ENCODE measurements at places on chromosomes 2 and 18.

DNA sequence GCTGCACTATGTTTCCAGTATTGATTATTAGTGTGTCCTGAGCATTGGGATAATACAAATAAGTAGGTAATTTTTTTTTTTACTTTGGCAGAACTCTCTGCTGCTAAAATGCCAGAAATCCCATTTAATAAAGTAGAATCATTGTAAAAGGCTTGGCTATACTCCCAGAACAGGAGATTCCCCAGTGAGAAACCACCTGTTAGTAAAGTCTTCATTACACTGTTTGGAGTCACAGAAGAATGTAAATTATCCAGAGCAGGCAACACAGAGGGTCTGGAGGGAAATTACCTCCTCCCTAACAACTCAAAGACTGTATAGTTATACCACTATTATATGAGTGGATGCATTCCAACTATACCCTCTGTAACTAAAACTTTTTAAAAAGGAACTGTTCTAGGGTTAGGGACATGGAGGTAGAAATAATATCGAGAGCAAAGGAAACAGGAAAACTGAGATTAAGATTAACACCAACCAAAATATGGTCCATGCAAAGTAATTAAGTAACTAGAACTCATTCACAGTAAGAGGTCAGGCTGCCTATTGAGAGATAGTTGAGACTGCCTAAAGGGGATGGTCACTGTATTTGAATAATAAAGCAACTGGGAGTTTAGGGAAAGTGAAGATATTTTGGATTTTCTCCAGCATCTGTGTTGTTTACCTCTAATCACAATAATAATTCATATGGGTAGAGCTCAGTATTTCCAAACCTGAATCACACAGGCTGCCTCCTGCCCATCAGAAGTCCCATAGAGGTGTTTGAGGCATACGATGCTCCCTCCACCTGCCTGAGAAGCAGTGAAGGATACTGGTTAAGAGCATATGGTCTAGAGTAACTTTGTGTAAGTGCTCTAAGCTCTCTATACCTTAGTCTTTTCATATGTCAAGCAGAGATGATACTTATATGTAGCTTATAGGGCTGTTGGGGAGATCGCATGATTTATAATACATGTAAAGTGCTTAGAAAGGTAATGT lies 34.4 kb downstream of the MAP2 start:
- DNase-seq, result no peak

DNA sequence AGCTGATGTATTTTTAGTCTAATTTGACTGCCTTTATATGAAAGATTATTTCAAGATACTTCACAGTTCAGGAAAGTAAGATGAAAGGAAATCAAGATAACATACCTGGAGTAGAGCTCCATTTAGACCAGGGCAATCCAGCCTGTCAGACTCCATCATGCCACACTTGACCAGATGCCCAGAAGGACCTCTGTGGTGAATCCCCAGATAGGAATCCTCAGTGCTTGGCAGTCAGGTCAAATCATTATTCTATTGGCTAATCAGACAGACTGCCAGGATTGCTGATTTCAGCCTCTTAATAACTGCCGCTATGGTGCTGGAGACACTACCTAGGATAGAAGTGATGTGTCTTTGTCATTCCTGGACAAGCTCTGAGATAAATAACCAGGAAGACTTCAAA lies 404.2 kb downstream of the STK39 start:
- no peak for DNase-seq

GRCh38 chr2:69154106-69154505 lies 141.1 kb downstream of the ANTXR1 start:
- DNase-seq, result no peak

- no peak for DNase-seq
These were observed 735.7 kb upstream of the SLC8A1 start for GRCh38 chr2:41187376-41188122.

- no peak for DNase-seq
These were observed 183.4 kb downstream of the PRKCE start for GRCh38 chr2:45834858-45835257.

DNA sequence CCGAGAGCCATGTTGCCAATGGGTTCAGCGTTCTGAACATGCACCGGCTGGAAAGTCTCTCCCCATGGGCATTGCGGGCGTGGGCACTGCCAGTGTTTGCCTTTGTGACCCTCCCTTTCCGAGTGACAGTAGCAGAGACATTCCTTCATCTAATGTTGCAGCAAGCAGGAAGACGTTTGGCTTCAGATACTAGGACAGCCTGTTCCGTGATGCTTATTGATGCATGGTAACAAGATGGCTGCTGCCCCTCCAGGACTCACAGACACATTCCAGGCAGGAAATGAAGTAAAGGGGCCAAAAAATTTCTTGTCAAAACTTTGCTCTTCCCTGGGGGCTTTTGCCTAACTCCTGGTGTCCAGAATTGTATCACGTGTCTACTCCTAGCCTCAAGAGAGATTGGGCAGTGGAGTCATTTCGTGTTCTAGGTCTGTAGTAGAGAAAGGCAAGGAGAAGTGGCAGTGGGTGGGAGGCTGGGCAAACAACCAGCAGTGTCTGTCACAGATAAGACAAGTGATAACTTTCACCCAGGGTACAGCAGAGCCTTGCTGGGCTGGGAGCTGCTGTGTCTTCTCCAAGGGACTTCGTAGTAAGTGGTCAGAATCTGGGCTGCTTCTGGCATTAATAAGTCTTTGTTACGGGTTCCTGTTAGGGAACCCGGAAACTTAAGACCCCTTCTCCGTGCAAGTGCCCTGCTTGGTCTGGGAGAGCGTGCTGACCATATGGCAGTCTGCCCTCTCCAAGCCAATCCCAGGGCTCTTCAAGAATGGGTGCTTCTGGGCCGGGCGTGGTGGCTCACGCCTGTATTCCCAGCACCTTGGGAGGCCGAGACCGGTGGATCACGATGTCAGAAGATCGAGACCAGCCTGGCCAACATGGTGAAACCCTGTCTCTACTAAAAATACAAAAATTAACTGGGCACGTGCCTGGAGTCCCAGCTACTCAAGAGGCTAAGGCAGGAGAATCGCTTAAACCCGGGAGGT lies 93.5 kb downstream of the TFCP2L1 start:
- no peak for DNase-seq

GRCh38 chr2:111052621-111053020 lies 68.1 kb upstream of the BCL2L11 start:
- no peak for DNase-seq

- no peak for DNase-seq
These were observed 317.8 kb downstream of the MBD2 start for GRCh38 chr18:53906681-53907080.

DNA sequence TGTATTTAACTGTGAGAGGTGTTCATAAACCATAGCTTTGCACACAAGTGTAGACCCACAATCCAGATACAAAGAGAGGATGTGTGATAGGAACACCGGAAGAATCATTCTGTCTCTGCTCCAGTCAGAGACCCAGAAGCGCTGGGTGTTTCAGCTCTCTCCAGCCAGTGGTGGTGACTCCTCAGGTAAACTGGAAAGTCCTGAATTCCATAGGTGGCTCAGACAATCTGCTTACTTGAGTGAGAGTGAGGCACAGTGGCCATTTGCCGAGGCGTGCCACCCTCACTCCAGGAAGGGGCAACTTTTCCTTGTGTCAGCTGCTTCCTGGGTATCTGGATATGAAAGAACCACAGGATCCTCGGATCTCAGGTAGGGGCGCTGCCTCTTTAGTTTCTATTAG lies 171.5 kb downstream of the KCNS3 start:
- no peak for DNase-seq

GRCh38 chr2:105514576-105514975 lies 115.7 kb upstream of the FHL2 start:
- DNase-seq, result no peak

DNA sequence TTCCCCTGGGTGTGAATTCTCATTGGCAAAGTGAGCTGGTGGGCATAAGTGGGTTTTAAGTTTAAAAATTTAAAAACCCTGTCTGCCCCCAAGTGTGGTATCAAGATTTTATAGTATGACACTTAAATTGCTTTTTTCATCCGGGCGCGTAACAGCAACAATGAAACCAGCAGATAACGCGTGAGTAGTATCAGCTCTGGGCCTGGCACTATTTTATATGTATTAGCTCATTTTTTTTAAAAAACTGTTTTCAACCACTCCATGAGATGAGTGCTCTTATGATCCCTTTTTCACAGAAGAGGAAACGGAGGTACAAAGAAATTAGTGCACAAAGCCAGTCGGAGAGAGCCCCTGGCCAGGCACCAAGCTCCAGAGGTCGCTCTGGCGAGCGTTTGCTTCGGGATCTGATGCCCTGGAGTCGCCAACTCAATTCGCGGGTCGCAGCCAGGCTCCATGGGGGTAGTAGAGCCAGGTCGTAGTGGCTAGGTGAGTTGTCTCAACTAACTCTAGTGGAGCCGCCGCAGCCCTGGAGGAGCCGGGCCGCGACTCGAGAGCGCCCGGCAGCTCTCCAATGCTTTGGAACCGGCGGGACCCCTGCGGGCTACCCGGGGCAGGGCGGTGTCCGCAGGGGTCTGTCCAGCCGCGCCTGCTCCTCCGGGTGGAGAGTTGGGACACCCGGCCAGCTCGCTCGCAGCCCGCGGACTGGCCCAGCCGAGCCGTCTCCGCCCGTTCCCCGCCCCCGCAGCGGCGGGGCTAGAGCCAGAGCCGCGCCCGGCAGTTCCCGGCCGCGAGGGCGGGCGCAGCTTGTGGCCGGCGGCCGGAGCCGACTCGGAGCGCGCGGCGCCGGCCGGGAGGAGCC lies at the start of gene IL1R1:
IL1R1 (plus strand) TSS at position 777 of the 859 bp plus-strand sequence. CDS start 14,979 bp downstream, outside the sequence.
- DNase-seq, result peak; percentile 10

GRCh38 chr18:48376934-48377333 lies 32.2 kb downstream of the ZBTB7C start:
- DNase-seq, result no peak

DNA sequence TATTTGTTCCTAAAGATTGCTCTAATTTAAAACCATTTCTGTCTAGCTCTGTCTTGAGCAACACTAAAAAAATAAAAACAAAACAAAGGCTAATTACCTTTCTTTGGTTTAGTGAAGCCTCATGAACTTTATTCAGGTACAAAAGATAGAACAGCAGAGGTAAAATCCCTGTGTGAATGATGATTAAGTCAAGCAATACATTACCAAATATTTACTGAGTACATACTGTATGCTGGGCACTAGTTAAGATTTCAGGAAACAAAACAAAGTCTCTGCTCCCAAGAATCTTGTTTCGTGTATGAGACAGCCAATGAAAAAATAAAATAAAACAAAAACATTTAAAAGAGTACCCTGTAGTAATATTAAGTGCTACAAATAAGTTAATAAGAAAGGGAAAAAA lies 257.5 kb downstream of the RND3 start:
- DNase-seq, result no peak

DNA sequence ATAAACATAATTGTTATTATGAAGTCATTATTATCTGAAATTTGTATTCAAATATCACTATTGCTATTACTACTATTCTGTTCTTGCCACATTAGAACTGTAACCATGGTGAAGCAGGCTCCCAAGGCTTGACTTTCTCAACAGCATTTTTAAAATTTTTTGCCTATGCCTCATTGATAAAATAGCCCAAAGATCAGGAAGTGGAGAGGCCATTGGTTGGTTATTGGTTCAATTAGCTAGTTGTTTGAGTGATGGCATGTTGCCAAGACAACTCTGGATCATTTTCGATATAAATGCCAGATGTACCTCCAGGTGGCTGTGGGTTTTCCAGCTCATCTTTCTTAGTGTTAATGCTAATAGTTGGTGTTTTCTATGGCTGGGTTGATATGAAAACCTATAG lies 513.5 kb downstream of the TRIB2 start:
- no peak for DNase-seq

DNA sequence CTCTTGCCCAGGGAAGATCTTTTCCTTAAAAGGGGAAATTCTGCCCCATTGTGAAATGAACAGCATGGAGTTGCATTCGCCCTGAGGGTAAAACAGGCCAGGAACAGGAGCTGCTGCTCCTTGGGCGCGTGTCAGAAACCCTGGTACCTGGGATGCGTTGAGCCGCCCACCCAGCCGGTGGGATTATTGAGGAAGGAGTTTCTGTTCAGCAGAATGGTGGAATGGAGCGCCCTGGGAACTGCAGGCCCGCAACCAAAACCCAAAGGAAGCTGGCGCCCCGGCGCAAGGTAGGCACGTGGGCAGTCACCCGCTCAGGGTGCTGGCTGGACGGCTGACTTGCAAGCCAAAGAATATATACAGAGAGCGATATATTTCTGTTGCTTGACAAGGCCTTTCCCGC lies 73.5 kb downstream of the MTCL1 start:
- no peak for DNase-seq

DNA sequence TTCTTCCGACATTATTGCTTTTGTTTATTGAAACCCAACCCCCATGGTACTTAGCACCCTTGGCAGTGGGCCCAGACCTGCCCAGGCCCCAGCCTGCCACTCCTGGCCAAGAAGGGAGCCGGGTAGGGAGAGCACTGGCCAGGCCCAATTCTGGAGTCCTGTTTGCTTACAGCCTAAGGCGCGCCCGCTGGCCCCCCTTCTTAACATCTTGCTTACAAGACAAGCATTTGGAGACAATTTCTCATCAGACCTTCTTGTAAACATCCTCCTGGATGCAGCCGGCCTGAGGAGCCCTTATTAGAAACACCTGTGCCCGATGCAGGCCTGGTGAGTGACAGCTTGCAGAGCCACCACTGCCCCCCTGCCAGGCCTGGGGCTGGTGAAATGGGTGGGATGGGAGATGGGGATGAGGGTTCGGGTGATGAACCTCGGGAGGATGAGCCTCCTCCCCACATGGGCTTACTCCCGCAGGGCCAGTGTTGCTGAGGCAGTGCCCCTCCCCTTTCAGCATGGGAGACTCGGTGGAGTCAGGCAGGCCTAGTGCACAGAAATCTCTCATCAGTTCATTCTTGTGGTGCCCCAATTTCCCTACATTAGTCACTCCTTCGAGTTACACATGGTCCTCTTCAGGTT lies 217.5 kb downstream of the CYP26B1 start:
- no peak for DNase-seq

DNA sequence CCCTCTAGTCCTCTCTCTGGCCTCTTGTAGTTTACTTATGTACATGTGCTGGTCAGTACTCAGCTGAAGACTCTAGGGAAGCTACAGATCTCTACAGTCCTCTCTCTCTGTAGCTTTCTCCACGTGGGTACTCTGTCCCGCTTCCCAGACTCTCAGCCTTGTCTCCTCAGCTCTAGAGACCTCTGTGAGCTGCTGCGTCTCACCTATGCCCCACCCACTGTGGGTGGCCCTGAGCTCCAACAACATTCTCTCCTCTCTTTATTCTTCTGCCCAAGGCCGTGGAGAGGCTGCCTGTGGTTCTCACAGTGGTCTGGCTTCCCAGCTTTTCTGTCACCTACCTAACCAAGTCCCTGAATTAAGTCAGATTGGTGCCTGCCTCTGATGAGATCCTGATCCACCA lies 33.4 kb downstream of the MFSD6 start:
- DNase-seq, result no peak

Measured in putamen (tissue), 1 donor.